Liver (tissue), 10 donors: ENCODE measurements at places on chromosomes 2 and 18. TPM values are rescaled to one million over a fixed set of nuclear protein-coding genes. Genes with fewer than 3 reads are reported as not detected.

The CLHC1 gene
- 1.3 TPM for polyA plus RNA-seq

GRCh38 chr2:46116553-46116991 lies 180.6 kb upstream of the EPAS1 start:
- no peak for DNase-seq

GRCh38 chr2:238894226-238894949 lies 46.5 kb downstream of the TWIST2 start:
- no peak for DNase-seq

The IMP4 gene
- 61.8 TPM for polyA plus RNA-seq

DNA sequence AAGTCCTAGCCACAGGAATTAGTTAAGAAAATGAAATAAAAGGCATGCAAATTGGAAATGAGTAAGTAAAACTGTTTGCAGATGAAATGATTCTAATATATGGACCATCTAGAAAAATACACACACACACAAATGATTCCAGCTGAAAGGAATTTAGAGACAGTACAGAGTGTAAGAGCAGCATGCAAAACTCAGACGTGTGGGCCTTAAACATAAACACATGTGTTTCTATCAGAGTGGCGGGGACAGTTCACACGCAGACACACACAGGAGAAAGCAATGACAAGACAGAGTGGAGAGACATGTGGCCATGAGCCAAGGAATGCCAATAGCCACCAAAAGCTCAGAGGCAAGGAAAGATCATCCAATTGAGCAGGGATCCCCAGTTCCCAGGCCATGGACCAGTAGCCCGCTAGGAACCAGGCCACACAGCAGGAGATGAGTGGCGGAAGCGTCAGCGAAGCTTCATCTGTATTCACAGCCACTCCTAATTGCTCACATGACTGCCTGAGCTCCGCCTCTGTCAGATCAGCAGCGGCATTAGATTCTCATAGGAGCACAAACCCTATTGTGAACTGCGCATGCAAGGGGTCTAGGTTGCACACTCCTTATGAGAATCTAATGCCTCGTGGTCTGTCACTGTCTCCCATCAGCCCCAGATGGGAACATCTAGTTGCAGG lies 155.4 kb downstream of the ARL4C start:
- DNase-seq: no peak

The KLHL14 gene
- 0.02 TPM for polyA plus RNA-seq

DNA sequence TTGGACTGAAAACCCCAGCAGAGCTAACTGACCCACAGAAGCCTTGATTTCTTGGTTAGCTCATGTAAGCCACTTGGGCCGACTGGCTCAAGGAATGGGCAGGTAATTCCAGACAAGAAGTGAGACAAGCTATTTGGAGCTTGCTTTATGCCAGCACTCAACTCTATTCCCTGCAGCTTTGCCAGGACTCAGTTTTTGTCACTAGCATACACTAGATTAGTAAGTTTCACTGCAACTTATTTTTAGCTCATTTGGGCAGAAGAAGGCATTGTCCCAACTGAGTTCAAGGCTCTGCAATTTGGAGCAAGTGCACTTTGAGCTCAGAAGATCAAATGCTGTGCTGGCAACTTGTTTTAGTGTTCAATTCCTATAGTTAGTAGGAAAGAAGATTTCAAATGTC lies 116.1 kb downstream of the SLC4A3 start:
- no peak for DNase-seq

The EVX2 gene
- not detected for polyA plus RNA-seq

DNA sequence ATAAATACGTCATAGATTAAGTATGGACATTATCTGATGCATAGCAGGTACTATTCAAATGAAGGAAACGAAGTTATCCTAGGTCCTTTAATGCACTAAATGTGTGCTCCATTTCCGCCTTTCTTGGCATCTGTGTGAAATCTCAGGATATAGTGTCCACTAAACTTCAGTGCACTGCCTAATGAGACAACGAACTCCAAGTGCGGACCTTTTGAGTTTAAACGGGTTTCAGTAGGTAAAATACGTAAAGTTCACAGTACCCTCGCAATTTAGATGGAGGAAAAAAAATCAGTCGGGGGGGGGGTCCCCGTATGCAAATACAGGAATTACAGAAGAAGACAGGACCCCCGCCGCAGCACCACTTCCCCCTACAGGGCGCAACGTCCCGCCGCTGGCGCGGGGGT lies 729 bp upstream of the REL start:
- DNase-seq: no peak

DNA sequence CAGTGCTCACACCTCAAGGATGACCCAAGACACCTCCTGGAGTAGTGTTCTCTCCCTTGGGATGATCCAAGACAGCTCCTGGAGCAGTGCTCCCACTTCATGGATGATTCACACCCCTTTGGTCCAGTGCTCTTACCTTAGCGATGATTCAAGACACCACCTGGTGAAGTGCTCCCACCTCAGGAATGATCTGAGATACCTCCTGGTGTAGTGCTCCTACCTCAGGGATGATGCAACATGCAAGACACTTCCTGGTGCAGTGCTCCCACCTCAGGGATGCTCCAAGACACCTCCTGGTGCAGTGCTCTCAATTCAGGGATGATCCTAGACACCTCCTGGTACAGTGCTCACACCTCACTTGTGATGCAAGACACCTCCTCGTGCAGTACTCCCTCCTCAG lies 123.1 kb downstream of the ASB1 start:
- no peak for DNase-seq
